ENCODE measurements at places on chromosomes 5 and 9. TPM values are rescaled to one million over a fixed set of nuclear protein-coding genes. Genes with fewer than 3 reads are reported as not detected.

The TPPP gene
- 5.8 TPM for total RNA-seq

GRCh38 chr9:132207839-132208615 is 46.2 kb downstream of the NTNG2 start:
- DNase-seq, result no peak

- DNase-seq, result no peak
These were observed 1.1 kb upstream of the CEP78 start for GRCh38 chr9:78234810-78235209.

DNA sequence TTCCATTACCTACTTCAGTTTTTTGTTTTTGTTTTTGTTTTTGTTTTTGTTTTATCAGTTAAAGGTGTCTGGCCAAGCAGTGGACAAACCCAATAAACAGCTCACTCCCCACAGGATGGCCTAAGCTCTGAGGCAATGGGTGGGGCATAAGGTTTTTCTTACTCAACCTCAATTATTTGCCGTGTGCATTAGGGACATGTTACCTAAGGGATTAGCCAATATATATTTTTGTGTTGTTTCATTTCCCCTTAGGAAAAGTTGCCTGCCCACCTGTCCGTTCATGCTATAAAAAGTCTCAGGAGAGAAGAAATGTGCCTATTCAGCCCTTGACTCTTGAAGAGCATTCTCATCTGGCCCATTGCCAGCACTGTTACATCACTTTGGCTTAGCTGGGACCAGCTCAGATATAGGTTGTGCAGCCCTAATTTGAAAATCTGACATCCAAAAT is 7.3 kb downstream of the SH3RF2 start:
- no peak for DNase-seq

DNA sequence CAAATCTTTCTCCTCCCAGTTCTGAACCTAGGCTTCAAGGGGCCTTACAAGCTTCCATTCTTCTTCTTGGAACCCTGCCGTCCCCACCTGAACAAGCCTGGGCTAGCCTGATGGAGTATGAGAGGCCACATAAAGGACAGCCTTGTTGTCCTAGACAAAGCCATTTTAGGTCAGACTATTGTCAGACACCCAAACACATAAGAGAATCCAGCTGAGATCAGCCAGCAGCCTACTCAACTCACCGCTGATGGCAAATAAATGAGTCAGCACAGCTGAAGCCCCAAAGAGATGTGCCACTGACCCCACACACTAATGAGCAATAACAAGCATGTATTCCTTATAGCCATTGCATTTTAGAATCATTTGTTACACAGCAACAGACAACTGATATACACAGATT is 33.8 kb downstream of the SVEP1 start:
- DNase-seq, result no peak

- no peak for DNase-seq
These were observed 145.7 kb upstream of the ARRDC3 start for GRCh38 chr5:91528831-91529230.

Measured in esophagus squamous epithelium (tissue), 5 donors.